HCT116 (cell line): ENCODE measurements at places on chromosomes 1 and 21.

- DNase-seq, result no peak
Measured at GRCh38 chr1:227920896-227921295, 26.8 kb downstream of the WNT9A start.

DNA sequence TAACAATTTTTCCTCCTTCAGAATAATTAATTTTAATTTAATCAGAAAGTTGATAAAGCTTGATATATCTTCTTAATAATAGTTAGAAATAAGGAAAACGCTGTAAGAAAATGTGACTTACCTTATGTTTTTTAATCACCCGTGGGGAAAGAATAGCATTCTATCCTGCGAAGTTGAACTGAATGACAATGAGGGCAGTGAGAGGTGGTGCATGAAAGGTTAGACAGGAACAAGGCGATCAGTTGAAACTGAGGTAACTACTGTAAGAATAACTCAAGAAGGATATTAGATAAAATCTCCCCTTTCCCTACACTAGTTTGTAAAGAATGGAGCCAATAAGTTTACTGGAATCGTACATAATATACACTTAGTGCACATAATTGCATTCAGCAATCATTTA lies 655.0 kb upstream of the NCAM2 start:
- DNase-seq, result no peak

DNA sequence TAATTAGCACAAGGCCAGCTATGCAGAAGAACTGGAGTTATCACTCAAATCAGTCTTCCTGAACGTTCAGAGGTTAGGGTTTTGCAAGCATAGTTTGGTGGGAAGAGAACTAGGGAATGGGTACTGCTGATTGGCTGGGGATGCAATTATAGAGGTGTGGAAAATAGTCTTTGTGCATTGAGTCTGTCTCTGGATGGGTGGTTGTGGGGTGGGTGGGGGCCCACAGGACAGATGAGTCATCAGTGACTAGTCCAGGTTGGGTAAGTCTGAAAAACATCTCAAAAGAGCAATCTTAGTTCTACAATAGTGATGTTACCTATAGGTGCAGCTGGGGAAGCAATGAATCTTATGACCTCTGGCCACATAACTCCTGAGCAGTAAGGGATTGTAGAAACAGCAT lies 89.7 kb upstream of the HMCN1 start:
- no peak for DNase-seq

- no peak for DNase-seq
Measured at GRCh38 chr21:39316729-39317128, 3.3 kb upstream of the BRWD1 start.

GRCh38 chr1:206725109-206725963 lies 40.6 kb downstream of the MAPKAPK2 start:
- peak; percentile 15 for DNase-seq

DNA sequence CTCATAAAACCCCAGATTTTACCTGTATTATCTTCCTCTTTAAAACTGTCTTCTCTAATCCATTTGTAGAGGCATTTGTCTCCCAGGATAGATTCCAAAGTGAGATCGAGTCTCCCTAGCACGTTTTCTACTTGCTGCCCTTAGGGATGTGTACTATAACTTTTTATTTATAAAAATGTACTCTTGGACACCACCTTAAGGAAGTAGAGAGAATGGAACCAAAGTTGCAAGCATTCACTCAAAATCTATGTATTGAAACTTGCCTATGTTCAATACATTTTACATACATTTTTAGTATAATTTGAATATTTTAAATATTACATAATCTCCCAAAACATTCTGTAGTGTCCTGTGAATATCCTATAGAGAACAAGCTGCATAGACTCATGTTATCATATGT lies 842 bp upstream of the SPRR2A start:
- no peak for DNase-seq

GRCh38 chr1:66402194-66402593 lies 131.8 kb upstream of the SGIP1 start:
- DNase-seq, result no peak

DNA sequence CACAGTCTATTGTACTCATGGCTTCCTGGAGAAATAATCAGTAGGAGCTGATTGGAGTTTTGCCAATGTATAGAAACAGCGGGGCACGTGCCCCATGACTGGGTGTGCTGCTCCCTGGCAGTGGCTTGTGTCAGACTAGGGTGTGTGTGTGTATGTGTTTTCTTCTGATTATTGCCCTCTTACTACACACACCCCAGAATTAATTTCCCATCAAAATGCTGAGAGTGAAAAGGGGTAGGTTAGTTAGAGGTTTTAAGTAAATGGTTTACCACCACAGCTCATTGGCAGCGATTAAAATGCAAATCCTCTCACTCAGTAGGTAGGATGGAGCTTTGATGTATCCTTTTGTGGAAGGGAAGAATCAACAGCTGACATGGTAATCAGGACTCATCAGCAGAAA lies 29.9 kb downstream of the HHAT start:
- no peak for DNase-seq

GRCh38 chr1:215731699-215732098 lies 164.6 kb downstream of the KCTD3 start:
- DNase-seq, result no peak

DNA sequence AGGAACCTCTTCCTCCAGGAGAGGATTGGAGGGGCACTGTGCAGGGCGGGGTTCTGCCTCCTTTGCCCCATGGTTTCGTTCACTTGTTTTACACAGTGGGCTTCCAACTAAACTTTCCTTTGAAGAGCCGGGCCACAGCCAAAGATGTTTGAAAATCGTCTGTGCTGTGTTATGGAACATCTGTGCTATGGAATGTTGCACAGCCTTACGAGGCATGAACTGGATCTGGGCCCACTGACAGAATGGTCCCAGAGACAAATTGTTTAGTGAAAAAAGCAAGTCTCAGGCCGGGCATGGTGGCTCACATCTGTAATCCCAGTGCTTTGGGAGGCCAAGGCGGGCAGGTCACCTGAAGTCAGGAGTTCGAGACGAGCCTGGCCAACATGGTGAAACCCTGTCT lies 12.6 kb upstream of the MEF2D start:
- no peak for DNase-seq

DNA sequence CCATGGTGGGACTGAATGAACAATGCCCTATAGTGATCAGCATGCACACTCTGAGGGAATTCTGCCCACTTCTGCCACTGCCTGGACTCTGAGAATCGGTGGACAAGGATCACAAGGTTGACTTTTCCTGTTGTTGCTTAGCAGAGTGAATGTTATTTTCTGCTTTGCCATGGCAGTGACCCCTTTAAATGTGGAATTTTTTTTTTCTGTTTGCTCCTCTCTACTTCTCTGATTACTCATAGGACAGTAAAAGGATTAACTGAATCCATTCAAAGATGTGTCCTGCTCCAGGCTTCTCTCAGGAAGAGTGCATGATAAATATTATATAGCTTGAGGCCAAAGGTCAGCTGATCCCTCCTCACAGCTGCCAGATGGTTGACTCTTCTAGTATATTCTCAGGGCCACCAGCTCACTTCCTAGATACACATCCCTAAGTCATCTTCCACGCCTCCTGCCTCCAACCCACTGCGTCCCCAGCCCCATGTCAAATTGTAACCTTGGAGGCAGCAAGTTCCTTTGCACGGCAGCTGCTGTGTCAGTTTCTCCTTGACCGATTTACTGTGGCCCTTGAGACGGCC lies 74.0 kb upstream of the RALGPS2 start:
- DNase-seq, result no peak

DNA sequence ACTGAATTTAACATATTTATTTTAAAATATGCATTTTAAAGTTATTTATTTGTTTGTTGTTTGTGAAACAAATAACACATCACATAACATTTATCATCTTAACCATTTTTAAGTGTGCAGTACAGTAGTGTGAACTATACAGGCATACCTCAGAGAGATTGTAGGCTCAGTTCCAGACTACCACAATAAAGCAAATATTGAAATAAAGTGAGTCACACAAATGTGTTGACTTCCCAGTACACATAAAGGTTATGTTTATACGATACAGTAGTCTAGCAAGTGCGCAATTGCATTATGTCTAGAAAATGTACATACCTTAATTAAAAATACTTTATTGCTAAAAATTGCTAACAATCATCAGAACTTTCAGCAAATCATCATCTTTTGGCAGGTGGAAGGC lies 739.4 kb upstream of the ADGRL4 start:
- DNase-seq, result no peak

DNA sequence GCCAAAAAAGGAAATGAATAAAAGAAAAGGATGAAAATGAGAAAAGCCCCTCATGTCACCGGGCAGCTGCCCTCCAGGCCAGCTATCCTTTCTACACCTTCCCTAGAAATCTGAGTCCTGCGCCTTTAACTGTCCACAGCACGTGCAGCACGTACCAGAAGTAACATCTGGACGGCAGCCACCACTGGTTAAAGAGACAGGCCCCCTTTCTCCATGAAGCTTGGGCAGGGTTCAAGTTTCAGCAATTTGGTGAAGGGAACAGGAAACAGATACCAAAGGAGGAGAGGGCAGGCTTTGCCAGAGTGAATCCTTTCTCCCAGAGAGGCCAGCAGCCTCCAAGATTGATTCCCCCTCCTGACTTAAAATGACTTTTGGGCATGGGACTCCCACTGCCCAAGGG lies 3.6 kb upstream of the KIAA2013 start:
- no peak for DNase-seq
